Stomach (tissue), 19 donors: ENCODE measurements at places on chromosomes 7 and 10. TPM values are rescaled to one million over a fixed set of nuclear protein-coding genes. Genes with fewer than 3 reads are reported as not detected.

Gene KLF14
- polyA plus RNA-seq = not detected

Gene MYH16
- polyA plus RNA-seq = not detected

Gene PMPCB
- polyA plus RNA-seq = 60.6 TPM

Gene ARHGAP22
- 2.2 TPM for polyA plus RNA-seq

Gene SUN3
- not detected for polyA plus RNA-seq

Gene VWDE
- 0.58 TPM for polyA plus RNA-seq

Gene PRLHR
- polyA plus RNA-seq = 0.05 TPM

Gene CLEC2L
- not detected for polyA plus RNA-seq
